Cardiac muscle cell (in vitro differentiated cells and primary cell): ENCODE measurements at places on chromosomes 11 and 22. TPM values are rescaled to one million over a fixed set of nuclear protein-coding genes. Genes with fewer than 3 reads are reported as not detected.

Gene DEFB131B
- not detected in 2 replicates for polyA plus RNA-seq

DNA sequence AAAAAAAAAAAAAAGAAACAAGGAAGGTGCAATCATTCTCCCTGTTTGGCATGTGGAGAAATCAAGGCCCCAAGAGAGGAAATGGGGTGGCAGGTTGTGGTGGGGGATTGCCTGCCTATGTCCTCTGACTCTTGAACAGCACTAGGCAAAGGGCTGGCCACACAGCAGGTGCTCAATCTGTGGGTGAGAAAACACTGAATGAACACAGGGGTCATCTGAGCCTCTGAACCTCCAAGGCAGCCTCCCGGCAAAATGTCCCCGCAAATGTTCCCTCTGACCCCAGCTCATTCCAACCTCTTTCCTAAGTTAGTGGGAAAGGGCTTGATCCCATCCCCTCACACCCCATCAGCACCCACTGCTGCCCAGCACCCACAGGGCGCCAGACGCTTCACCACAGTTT, 4.6 kb downstream of the PLA2G6 start:
- H3K36me3 ChIP-seq, result no peaks in the 10 kb centered on the region
- no peak for DNase-seq
- H3K4me1 ChIP-seq, result peaks cover 4% of the 10 kb centered on the region
- H3K4me3 ChIP-seq, result no peak overlapping the region
- H3K27ac ChIP-seq, result no peak overlapping the region

- H3K36me3 ChIP-seq, result no peaks in the 10 kb centered on the region
- H3K27me3 ChIP-seq, result no peaks in the 10 kb centered on the region
- peak; percentile 84 for DNase-seq
- no peak overlapping the region for H3K4me3 ChIP-seq
- no peak overlapping the region for H3K27ac ChIP-seq
Measured at GRCh38 chr11:122156940-122157382, 40.9 kb upstream of the BLID start.

DNA sequence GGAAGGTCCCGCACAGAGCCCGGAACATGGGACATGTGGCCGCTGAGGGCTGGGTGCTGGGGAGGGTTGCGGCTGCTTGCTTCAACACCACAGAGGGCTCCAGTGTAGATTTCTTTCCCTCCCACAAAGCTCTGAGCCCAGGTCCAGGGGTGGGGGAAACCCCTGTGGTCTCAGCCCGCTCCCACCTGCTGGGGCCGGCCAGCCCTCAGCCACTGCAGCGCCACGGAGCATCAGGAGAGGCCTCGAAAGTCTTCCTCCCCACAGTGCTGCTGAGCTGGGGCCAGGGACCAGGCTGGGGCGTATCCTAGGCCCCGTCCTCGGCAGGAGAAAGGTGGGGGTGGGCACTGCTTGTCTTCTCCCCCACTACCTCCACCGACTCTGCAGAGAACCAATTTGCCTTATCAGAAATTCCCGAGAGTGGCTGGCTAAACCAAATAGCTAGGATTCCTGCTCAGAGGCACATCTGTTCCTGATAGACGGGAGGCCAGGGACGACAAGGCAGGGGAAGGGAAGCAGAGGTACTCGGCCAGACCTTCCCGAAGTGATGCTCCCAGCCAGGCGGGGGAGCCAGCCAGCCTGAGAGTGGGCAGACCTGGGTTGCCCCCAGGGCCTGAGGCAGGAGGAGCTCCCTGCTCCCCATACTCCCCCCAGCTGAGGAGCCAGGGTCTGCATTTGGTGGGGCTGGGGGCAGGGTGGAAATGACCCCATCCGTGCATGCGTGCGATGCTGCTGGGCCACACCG, 18.7 kb downstream of the IGF2 start:
- no peaks in the 10 kb centered on the region for H3K4me1 ChIP-seq
- H3K36me3 ChIP-seq, result no peaks in the 10 kb centered on the region
- H3K27ac ChIP-seq, result no peak overlapping the region

DNA sequence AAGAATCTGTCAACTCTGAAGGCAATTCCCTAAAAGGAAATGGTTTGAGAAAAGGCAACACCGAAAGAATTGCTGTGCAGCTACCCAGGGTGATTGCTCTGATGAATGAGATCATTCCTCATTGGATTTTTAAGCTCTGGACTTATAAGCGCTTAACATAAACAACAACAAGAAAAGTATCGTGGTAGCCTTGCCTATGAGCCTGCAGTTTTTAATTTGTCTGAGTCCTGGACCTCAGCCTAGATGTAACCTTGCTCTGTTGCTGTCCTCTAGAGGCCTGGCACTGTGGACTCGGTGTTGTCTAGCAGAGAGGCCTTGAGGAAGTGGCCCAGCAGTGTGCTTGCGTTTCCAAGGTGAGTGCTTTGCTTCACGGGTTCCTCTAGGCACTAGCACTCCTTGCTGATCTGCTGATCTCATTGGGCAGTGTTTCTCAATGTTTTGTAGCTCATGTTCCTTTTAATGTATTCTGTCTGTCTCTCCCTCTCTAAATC, 20.4 kb downstream of the CCDC81 start:
- H3K27me3 ChIP-seq, result no peaks in the 10 kb centered on the region
- H3K36me3 ChIP-seq, result no peaks in the 10 kb centered on the region
- no peak overlapping the region for H3K4me3 ChIP-seq
- peak; percentile 12 for DNase-seq
- H3K4me1 ChIP-seq, result no peaks in the 10 kb centered on the region

Gene OR8D4
- not detected in 2 replicates for polyA plus RNA-seq
